ENCODE measurements at places on chromosomes 6 and 20.

- no peak for DNase-seq
These were observed 70.1 kb upstream of the QKI start for GRCh38 chr6:163344411-163344810.

DNA sequence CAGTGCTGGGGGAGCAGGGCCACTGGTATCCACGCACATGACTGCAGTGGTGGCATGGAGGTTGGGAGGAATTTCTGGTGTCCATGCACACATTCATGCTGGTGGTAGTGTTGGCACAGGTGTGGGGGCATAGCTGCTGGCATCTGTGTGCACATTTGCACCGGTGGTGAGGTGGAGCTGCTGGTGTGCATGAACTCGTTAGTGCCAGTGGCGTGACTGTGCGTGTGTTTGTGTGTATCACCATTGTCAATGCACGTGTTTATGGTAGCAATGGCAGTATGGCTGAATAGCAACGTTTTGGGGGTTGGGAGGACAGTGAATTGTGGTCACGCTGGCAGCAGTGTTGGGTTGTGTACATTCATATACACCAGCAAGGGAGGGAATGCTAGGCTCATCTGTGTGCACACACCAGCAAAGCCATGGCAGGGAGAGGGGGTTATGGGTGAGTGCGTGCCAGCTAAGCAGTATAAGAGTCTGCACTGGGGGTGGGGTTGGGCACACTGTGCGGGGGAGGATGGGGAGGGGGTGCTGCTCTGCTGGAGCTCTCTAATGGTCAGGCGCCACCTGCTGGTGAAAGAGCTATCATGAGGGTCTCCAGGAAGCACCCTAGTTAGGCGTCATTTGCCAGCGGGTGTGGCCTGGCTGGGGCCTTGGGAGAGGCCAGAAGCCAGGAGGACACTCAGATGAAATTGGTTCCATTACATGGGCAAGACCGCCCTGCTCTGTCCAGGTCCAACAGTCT is 626.1 kb upstream of the ID4 start:
- peak; percentile 64 for DNase-seq

DNA sequence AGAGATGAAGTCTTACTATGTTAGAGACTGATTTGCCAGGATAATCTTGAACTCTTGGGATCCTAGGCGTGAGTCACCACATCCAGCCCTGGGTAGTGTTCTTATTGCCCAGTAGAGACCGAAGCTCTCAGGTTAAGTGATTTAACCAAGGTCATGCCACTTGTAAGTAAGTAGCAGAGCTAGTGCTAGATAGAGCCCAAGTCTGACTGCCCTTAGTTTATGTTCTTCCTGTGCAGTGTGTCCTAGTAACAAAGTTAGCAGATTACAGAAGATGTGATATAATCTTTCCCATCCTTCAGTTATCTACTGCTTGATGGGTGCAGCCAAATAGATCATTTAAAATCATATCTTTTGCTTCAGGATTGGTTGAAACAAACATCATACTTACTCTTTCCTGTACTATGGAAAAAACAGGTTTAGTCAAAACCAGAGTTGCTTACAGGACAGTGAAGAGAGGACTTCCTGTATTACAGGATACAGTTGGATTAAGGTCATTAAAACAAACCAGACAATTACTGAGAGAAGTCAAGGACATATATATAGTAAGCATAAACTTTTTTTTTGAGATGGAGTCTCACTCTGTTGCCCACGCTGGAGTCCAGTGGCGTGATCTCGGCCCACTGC is 9.5 kb upstream of the PABPC1L start:
- DNase-seq = no peak

GRCh38 chr20:49725694-49726093 is 12.0 kb upstream of the B4GALT5 start:
- DNase-seq = no peak

DNA sequence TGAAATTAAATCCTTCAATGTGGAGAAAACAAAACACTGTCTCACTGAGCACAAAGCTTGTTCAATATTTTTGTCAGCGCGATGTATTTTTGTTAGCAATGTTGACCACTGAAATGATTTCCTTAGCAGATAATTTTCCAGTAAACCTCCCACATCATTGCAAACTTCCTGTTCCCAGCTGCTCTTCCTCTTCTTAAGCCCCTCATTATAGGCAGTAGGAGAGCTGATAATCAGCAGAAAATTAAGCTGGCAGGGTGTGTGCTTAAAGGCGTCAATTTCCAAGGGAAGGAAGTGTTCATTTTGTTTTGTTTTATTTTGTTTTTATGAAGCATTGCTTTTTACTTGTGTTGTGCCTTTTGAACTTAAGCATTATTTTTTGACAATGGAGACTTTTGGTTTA is 29.1 kb upstream of the TMEM14A start:
- DNase-seq = no peak

GRCh38 chr6:112187736-112188135 is 66.6 kb downstream of the LAMA4 start:
- no peak for DNase-seq

DNA sequence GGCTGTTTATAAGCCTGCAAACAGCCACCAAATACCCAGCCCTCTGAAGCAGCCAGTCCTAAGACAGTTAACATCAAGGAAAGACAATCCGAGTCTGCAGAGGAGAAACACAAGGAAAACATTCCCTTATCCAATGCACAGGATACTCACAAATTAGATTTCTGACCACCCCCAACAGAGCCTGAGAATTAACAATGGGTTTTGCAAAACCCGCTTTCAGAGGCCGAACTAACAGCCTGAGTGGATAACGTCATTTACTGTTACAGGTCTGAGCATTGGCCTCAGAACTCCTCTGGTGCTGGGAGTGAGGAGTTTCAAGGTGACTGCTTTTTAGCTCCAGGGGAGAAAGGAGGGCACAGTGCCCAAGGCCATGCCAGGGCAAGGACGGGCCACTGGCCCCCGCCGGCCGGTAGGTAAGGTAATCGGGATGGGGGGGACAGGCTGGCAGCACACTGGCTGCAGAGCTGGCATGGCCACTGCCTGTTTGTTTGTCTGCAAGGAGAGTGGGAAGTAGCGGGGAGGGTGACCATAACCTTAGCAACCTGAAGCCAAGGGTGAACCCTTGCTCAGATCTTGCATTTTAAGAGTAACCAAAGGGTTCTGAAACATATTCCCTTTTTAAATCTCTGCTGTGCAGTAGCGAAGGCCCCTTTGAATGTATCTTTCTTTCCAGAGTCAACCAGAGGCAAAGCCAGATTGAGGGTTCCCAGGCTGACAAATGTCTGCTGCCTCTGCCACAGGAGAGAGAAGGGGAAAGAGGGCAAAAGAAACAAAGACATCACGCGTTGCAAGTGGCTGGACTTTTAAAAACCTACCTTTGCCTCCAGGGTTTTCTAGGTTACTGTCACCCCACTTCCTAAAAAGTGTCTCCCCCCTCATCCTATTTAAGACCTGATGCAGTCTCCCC is 3.9 kb downstream of the ZMYND8 start:
- DNase-seq = no peak

GRCh38 chr20:35663516-35664465 is 909 bp downstream of the CPNE1 start:
- peak; percentile 68 for DNase-seq

- DNase-seq = no peak
These were observed 33.6 kb upstream of the MYL9 start for GRCh38 chr20:36507746-36508145.

- DNase-seq = no peak
These were observed 17.1 kb upstream of the TINAG start for GRCh38 chr6:54291146-54291545.

GRCh38 chr6:113690281-113691259 is 166.6 kb upstream of the MARCKS start:
- DNase-seq = peak; percentile 11

- DNase-seq = no peak
These were observed 31.0 kb upstream of the PTCHD4 start for GRCh38 chr6:48141975-48142374.

DNA sequence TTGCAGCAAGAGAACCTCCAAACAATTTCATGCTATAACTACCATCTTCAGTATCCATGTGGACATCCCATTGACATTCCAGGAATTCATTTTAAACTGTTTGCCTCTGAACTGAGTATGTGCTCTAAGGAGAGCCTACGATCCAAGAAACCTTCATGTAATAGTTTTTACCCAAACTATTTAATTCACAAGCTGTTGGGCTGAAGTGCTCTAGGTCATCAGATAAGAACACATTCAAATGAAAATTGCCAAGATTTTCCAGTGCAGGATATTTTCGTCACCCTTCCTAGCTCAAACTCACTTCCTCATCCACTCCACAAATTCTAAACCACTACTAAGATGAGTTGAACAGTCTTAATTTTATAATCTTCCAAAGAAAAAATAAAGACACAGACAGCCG is 12.8 kb downstream of the RSPO3 start:
- no peak for DNase-seq

DNA sequence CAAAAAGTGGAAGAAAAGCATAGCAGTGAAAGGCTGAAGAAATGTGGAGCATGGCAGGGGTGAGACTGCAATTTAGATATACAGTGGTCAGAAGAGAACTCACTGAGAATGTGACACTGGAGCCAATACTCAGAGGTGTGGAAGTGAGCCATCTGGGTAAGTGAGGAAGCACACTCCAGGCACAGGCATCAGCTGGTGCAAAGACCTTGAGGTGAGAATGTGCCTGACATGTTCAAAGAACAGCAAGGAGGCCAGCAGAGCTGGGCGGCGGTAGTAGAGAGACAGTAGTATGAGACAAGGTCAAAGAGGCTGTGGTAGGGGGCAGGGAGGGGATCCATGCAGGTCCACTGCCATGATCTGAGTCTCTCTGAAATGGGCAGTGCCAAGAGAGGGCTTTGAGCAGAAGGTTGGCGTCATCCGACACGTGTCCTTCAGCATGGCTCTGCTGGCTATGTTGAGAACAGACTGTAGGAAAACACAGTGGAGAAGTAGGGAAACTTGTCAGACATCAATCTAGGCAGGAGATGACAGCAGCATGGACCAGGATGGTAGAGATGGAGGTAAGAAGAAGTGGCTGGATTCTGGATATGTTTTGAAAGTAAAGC is 84.4 kb downstream of the PLCG1 start:
- no peak for DNase-seq
